RWPE1 (cell line): ENCODE measurements at places on chromosomes 4 and X.
A peak's percentile ranks its signal among the peaks of the same experiment; 100 is the strongest.

DNA sequence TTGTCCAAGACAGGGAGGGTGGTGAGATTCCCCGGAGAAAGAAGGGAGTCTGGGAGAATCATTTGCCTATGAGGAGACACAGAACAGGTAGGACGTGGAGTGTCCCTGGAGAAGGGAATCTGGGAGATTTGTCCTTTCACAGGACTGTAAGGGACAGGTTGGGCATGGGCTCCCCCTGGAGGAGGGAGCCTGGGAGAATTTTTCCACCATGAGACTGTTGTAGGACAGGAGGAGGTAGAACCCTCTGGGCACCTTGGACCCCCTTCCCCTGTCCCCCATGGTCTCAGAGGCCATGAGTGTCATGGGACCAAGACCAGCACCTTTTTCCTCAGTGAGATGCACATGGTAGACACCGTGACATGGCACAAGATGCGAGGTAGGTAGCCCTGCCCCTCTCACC lies 2.8 kb downstream of the PORCN start:
- DNase-seq = no peak

- DNase-seq = no peak
These were observed 67.6 kb downstream of the POLA1 start for GRCh38 chrX:24761306-24761705.

GRCh38 chr4:70666369-70666768 lies at the start of gene JCHAIN:
JCHAIN (minus strand) TSS chr4:70666508; CDS start chr4:70666490, 18 bp downstream.
- no peak for DNase-seq

DNA sequence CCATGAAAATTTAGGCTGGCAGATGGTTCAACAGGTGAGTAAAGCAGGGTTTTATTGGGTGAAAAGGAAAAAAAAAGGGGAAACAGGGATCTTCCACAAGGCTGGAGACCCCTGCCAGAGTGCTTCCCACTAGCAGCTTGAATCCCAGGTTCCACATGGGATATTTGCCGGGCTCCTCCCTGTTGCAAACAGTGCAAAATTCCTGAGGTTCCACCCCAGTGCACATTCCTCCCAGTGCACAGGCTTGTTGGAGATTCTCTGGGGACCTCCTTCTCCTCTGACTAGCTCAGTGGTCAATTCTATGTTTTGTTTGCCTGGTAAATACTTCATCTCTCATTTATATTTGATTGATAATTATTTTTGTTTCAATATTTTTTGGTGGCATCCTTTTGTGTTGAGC lies 66.4 kb upstream of the UGT2B15 start:
- no peak for DNase-seq

DNA sequence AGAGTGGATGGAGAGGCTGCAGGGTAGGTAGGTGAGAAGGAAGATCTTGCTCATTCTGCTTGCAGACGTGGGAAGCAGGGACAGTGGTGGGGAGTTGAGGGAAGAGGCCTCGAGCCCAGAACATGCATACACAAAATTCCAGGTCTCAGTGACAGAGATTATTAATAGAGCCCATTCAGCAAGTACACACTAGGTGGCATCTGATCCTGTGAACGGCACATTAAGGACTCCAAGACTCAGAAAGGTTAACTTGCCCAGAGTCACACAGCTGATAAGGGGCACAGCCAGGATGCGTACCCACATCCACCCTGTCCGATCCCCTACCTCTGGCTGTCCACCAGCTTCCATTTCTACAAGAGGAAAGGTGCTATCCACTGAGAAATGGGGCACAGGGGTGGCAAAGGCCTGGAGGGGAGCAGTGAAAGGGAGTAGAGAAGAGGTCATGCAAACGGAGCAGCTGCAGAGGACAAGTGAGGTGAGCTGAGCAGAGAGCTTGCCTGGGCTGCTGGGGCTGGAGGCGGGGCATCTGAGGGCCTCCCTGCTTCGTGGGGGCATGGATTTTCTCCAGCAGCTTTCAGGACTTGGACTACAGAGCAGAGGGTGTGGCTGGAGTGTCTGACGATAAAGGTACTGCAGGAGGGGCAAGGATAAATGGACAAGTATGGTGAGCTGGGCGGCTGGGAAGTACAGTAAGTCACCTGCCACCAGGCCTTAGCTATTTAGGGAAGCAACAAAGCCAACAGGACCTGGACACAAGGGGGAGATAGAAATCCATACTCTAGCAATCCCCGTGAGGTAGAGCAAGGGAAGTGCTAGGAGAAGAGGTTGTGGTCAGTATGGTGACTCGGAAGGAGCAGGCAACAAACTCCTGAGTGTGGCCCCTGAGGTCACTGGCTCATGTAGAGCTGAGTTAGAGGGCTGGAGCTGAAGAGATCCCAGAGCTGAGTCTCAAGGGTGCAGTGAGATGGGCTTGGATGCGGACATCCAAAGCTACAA lies 11.2 kb downstream of the IDS start:
- DNase-seq = no peak

DNA sequence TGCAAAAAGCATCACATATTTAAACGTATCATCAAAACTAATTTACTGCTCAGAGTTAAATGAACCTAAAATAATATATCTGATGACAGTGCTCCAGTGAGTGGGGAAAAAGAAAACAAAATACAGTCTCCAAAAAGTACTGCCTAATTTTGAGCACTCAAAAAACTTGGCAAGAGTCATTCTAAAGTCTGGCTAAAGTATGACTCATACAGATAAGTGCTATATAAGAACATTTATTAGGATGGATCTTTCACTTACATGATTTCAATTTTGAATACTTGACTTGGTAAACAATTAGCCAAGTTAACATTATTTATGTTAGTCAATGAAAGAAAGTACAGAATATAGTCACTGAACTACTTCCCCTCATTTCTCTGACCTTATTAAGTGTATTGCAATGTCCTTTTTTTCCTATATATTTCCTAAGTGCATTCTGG lies 27.2 kb downstream of the FBXO8 start:
- DNase-seq = peak; percentile 5

GRCh38 chr4:166675411-166675810 lies 558.9 kb downstream of the SPOCK3 start:
- DNase-seq = peak; percentile 20

GRCh38 chr4:108213308-108213707 lies 44.6 kb upstream of the LEF1 start:
- no peak for DNase-seq

DNA sequence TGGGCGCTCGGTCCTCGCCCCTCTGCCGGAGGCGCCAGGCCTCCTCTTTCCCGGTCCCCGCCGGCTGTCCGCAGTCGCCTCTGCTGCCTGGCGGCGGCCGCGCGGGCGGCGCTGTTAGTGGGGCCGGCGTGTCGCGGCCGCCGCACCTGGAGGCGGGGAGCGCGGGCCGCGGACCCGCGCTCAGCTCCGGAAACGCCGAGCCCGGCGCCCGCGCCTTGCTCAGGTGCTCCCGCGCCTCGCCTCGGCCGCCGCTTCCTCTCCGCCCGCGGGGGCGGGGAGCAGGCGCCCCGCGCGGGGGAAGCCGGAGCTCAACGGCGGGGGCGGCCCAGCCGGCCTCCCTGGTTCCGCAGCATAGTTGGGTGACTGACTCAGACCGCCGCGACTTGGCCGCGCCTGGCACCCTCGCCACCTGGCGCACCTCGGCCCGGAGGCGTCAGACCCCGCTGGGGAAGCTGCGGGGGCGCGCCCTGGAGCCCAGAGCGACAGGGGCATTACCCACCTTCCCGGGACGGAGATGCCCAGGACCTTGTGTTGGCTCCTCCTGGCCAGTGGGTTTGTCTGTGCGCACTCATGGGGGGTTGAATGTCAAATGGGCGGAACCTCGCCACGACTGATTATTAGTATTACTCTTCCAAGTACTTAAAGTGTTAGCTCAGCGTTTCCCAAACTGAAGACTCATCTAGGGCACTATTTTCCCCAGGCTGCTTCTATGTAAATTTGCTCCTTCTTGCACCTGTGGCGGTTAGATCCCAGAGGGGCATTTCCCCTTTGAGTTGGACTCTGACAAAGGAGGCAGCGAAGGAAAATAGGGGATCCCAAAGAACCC lies at the start of gene ARAP2:
Gene ARAP2, minus strand, starts transcription at position 258 of the 826 bp plus-strand sequence. CDS start 15,028 bp downstream, outside the sequence.
- DNase-seq = peak; percentile 86

- no peak for DNase-seq
These were observed 304.8 kb downstream of the QDPR start for GRCh38 chr4:17206829-17207801.

GRCh38 chr4:47744253-47744652 lies 93.6 kb downstream of the CORIN start:
- no peak for DNase-seq

DNA sequence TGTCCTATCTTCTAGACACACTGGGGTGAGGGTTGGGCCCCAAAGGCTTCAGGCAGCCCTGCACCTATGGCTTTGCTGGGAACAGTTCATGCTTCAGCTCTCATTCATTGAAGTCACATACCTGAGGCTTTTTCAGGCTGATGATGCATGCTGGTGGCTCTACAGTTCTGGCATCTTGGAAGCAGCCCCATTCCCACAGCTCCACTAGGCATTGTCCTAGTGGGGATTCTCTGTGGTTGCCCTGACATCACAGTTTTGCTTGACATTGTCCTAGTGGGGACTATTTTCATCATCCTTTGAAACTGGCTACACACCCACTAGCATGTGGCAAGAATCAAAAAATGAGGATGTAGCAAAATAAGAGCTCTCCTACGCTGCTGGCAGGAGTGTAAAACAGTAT lies 37.7 kb upstream of the C4orf17 start:
- DNase-seq = no peak

DNA sequence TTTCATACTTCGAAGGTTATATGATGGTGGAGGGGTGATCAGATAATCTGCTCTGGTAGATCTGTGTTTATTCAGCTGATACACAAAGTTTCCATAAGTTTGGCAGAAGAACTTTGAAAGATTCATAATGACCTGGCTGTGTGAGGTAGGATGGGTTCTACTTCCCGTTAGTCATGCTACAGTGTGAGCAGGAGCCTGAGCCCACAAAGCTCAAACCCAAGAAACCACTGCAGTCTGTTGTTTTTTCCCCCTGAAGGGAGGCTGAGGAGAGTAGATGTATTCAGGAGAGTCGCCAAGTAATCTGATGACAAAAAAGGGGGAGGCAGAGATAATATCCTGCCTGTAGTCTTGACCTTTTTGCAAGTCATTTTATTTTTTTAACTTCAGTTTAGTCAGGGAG lies 52.8 kb upstream of the PPP3CA start:
- DNase-seq = no peak

- DNase-seq = no peak
These were observed 178.7 kb upstream of the RBPJ start for GRCh38 chr4:26141911-26142638.

DNA sequence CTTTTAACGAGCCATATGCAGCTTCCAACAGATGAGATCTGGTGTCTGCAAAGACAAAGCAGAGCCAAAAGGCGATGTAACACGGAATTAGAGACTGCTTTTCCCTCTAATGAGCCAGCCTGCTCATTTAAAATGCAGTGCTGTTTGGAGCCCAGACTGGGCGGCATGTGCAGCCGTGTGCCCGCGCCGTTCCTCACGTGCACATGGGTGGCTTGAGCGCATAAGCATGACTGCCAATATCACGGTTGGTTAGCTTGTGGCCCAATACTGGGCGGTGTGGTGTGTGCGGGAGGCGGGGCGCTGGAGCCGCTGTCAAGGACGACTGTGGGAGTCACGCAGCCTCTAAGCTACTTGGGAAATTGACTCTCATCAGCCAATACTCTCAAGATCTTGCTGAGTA lies 87.0 kb upstream of the SCOC start:
- no peak for DNase-seq

GRCh38 chr4:986879-987623 lies at the start of gene IDUA:
IDUA (plus strand) TSS chr4:987044; CDS start chr4:987085, 41 bp downstream.
- peak; percentile 73 for DNase-seq

DNA sequence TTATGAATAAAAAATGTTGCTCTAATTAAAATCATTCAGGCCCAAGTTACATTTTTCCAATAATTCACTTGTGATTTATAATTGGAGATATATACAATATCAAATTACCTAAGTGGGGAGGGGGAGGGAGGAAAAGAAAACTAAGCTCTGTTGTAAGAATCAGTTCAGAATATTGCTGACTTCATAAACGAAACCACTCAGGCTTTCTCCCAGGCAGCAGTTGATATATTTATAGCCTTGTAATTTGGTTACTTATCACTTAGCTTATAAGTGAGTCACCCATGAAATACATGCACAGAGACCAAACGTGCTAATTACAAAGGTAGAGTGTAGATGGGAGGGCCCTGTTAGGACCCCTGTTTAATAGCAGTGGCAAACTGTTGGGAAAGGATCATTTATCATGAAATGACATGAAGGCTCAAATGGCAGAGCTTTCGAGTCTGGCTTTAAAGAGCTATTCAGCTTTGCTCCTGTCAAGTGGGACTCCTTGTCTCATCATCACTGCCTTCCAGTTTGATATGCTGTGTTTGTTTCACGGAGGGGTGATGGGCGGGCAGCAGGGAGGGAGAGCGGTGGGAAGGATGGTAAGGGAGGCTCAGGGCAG lies 105.6 kb upstream of the PGRMC2 start:
- no peak for DNase-seq

DNA sequence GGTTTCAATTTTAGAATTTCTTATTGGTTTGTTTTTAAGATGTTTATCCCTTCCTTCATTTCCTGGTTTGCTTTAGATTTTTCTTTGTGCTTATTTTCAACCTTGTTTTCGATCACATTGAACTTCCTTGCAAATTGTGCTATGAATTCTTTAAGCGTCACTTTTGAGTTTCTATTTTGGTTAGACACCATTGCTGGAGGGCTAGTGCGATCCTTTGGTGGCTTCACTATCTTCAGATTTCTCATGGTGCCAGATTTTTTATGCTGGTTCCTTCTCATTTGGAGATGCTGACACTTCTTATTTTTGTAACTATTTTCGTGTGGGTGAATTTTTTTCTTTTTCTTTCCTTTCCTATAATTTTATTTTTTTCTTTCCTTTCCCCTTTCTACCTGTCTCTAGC lies 227.2 kb upstream of the HDX start:
- DNase-seq = no peak

GRCh38 chrX:119736206-119736764 lies 22.1 kb upstream of the SOWAHD start:
- no peak for DNase-seq

DNA sequence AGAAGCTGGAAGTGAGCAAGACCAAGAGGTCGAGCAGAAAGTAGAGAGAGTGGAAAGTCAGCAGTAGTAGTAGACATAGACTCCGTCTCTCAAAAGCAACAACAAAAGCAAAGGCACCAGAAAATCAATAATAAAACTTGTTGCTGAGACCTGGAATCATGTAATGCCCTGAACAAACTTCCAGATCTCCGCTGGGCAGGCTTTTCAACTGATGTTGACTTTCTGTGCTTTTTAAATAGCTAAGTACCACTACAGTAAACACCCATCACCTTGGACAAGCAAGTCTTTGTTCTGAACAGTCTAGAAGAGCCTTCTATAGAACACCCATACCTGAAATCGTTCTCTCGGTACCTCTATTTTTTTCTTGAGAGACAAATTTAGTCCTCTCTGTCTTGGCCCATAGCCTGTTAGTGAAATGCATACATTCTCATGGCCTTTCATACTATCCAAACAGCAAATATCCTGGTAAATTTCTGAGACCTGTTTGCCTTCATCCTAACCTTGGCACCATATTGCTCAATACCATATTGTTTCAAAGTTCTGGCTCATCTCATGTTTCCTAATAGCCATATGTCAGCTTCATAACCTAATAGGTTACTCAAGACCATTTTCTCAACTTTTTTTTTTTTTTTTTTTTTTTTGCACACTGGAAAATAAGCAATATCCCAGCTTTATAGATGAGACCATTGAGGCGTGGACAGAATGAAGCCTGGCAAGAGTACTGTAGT lies 200.6 kb upstream of the RBPJ start:
- DNase-seq = no peak
